ENCODE measurements at places on chromosomes 4 and X. TPM values are rescaled to one million over a fixed set of nuclear protein-coding genes. Genes with fewer than 3 reads are reported as not detected.

GRCh38 chr4:81375745-81376144, 96.0 kb downstream of the RASGEF1B start:
- no peaks in the 10 kb centered on the region for H3K27me3 ChIP-seq
- H3K27ac ChIP-seq: no peak overlapping the region
- no peak overlapping the region for H3K4me3 ChIP-seq

DNA sequence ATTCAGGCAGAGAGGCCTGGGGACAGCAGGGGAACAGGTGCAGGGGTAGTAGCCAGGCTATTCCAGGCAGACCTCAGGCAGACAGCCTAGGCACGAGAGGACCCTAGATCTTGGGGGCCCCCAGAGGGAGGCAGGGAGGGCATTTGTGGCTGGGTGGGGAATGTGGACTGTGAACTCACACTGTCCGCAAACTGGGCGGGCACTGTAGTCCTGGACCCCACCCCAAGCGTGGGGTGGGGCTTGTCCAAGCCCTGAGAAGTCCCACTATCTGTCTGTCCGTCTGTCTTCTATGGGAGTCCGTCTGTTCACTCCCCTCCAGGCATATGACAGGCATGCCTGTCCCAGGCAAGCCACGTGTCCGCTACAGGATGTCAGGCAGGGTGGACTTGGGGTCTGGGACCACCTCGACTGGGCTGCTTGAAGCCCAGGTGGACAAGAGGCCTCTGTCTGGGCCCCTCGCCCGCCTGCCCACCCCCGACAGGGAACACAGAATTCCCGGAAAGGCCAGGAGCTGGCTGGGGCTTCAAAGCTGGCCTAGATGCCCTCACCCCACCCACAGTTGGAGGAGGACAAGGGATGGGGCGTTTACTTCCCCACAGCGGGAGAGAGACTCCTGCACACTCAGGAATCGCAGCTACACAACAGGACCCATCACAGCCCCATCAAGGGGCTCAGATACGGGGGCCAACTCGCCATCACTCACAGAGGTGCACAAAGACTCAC, at the start of gene SLC38A5:
Gene SLC38A5 (minus strand): TSS at position 151 of the 723 bp plus-strand sequence. CDS start 2,336 bp downstream, outside the sequence.
- no peaks in the 10 kb centered on the region for H3K36me3 ChIP-seq
- DNase-seq: no peak
- H3K27me3 ChIP-seq: no peaks in the 10 kb centered on the region
- no peak within 1 kb of the TSS for H3K27ac ChIP-seq
- peak within 1 kb of the TSS; percentile 44 for H3K4me3 ChIP-seq
- H3K4me1 ChIP-seq: no peaks in the 10 kb centered on the region

GRCh38 chr4:6335040-6335590, 65.5 kb downstream of the WFS1 start:
- H3K36me3 ChIP-seq: no peaks in the 10 kb centered on the region
- no peak overlapping the region for H3K4me3 ChIP-seq
- no peak overlapping the region for H3K27ac ChIP-seq
- H3K27me3 ChIP-seq: peaks cover 53% of the 10 kb centered on the region

- DNase-seq: no peak
- H3K4me1 ChIP-seq: no peaks in the 10 kb centered on the region
- H3K36me3 ChIP-seq: no peaks in the 10 kb centered on the region
- no peak overlapping the region for H3K27ac ChIP-seq
- no peaks in the 10 kb centered on the region for H3K27me3 ChIP-seq
Measured at GRCh38 chrX:27740933-27741332, 66.9 kb upstream of the MAGEB10 start.

- H3K27me3 ChIP-seq: no peaks in the 10 kb centered on the region
- no peak overlapping the region for H3K27ac ChIP-seq
- H3K4me1 ChIP-seq: no peaks in the 10 kb centered on the region
- H3K36me3 ChIP-seq: no peaks in the 10 kb centered on the region
- H3K4me3 ChIP-seq: no peak overlapping the region
- DNase-seq: no peak
Measured at GRCh38 chr4:166202991-166203390, 330.0 kb downstream of the TLL1 start.

DNA sequence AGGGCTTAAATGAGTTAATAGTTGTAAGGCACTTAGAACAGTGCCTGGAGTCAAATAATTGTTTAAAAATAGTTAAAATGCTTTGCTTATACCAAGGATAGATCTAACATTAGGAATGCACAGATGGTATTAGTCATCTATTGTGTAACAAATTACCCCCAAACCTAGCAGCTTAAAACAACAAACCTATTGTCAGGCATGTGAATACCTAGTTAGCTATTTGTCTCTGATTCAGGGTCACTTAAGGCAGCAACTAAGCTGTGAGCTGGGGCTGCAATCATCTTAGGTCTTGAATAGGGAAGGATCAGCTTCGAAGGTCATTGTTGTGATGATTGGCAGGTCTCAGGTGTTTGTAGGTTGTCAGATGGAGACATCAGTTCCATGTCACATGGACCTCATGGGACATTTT, 42.4 kb upstream of the AGA start:
- H3K27me3 ChIP-seq: no peaks in the 10 kb centered on the region
- H3K4me1 ChIP-seq: no peaks in the 10 kb centered on the region
- H3K27ac ChIP-seq: no peak overlapping the region
- no peak for DNase-seq
- no peak overlapping the region for H3K4me3 ChIP-seq
- no peaks in the 10 kb centered on the region for H3K36me3 ChIP-seq

DNA sequence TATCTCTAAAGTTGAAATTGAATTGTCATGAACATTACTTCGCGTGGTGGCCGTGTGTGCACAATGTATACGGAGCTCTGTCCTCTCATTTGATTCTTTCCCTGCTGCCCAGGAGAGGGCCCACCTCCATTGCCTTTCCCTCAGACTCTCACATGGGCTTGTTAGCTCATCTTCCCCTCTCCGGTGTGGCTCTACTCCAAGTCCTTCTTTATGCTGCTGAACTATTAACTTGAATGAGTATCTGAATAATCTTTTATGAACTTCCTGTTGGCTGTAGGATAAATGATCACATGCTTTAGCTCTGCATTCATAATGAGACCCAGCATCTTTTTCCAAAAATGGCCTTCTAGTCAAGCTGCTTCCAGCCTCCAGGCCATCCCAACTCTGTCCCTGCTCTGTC, 68.8 kb upstream of the CLNK start:
- H3K4me3 ChIP-seq: no peak overlapping the region
- H3K27ac ChIP-seq: no peak overlapping the region
- no peaks in the 10 kb centered on the region for H3K36me3 ChIP-seq
- H3K27me3 ChIP-seq: no peaks in the 10 kb centered on the region
- DNase-seq: no peak

DNA sequence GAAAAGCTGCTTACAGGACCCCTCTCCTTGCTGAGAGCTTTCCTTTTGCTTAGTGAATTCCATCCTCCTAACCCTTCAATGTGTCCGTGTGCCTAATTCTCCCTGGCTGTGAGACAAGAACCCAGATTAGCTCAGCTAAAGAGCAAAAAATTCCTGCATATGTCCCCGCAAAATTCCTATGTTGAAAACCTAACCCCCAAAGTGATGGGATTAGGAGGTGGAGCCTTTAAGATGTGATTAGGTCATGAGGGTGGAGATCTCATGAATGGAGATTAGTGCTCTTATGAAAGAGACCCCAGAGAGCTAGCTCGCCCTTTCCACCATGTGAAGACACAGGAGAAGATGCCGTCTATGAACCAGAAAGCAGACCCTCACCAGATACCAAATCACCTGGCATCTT, 503.0 kb upstream of the DIAPH2 start:
- no peaks in the 10 kb centered on the region for H3K27me3 ChIP-seq
- DNase-seq: no peak
- H3K27ac ChIP-seq: no peak overlapping the region
- H3K4me3 ChIP-seq: no peak overlapping the region

DNA sequence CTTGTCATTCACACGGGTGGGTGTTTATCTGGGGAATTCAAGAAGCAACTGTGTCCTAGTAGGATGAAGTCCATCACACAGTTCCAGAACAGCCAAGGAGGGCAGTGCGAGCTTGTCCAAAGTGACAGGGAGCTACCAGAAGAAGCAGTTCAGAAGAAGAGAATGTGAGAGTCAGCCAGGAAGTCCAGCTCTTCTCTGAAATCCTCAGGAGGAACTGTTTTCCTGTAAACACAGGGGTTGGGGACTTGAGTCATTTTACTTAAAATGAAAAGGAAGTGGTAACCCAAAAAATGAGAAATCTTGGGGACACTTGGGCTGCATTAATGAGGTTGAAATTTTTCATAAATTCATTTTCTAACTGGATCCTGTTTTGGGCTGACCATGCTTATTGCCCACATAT, 8.2 kb upstream of the TLR10 start:
- no peak overlapping the region for H3K4me3 ChIP-seq
- H3K36me3 ChIP-seq: no peaks in the 10 kb centered on the region
- no peak for DNase-seq
- no peaks in the 10 kb centered on the region for H3K4me1 ChIP-seq

- no peaks in the 10 kb centered on the region for H3K36me3 ChIP-seq
- H3K4me1 ChIP-seq: no peaks in the 10 kb centered on the region
- DNase-seq: no peak
- H3K27me3 ChIP-seq: no peaks in the 10 kb centered on the region
- H3K27ac ChIP-seq: peak overlapping the region; percentile 15
Measured at GRCh38 chr4:85681221-85681657, 206.3 kb downstream of the ARHGAP24 start.

DNA sequence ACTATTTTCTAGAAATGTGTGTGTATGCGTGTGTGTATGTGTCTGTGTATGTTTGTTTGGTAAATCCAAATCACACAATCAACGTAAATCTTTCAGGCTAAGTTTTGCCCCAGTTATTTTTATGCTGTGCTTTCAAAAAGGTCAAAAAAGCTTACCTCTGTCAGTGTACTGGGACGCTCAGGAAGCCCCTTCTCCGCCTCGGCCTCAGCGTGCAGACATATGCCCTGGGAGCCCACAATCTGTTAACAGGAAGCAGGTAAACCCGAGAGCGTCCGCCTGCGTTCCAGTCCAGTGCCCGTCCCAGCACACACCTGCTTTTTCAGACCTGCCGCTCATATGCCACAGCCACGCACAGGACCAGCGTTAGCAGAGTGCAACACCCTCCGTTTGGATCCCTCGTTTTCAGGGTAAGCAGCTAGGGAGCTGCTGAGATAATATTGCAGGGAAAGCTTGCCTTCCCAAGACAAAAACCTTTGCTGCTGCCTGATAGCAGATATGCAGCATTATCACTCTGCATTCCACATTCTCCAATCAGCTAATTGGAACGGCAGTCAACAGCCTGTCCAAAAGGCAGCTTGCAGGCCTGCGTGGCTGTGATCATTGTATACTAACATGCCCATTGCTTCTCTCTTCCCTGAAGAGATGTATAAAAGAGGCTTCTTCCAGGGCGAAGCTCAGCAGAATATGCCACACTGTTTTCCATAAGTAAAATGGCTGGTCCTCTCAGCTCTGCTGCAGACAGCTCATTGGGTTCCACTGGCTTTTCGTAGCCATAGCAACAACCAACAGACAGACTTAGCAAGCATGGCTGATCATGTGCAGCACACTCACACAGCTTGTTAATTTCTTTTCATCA, at the start of gene SORBS2:
Gene SORBS2 (minus strand): TSS at position 686 of the 856 bp plus-strand sequence. CDS start 121,623 bp downstream, outside the sequence.
- peak; percentile 59 for DNase-seq
- H3K4me3 ChIP-seq: peak within 1 kb of the TSS; percentile 48
- H3K4me1 ChIP-seq: no peaks in the 10 kb centered on the region
- H3K27me3 ChIP-seq: no peaks in the 10 kb centered on the region

DNA sequence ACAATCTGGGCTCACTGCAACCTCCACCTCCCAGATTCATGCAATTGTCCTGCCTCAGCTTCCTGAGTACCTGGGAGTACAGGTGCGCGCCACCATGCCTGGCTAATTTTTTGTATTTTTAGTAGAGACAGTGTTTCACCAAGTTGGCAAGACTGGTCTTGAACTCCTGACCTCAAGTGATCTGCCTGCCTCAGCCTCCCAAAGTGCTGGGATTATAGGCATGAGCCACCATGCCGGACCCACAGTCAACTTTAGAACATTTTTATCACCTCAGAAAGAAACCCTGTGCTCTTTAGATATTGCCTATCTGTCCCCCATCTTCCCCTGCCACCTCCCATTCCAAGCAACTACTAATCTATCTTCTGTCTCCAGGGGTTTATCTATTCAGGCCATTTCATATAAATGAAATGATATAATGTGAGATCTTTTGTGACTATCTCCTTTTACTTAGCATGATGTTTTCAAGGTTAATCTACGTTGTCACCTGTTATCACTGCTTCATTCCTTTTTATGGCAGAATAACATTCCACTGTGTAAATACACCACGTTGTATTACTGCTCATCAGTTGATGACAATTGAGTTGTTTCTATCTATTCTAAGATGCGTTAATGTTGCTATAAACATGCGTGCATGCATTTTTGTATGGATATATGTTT, 44.3 kb upstream of the GALNT7 start:
- H3K4me1 ChIP-seq: no peaks in the 10 kb centered on the region
- no peak for DNase-seq
- H3K27ac ChIP-seq: no peak overlapping the region
- no peaks in the 10 kb centered on the region for H3K36me3 ChIP-seq
- H3K4me3 ChIP-seq: no peak overlapping the region
- no peaks in the 10 kb centered on the region for H3K27me3 ChIP-seq

GRCh38 chrX:121958886-121959285, 911.5 kb downstream of the GLUD2 start:
- H3K36me3 ChIP-seq: no peaks in the 10 kb centered on the region
- no peak overlapping the region for H3K4me3 ChIP-seq
- no peak for DNase-seq
- H3K27ac ChIP-seq: no peak overlapping the region

DNA sequence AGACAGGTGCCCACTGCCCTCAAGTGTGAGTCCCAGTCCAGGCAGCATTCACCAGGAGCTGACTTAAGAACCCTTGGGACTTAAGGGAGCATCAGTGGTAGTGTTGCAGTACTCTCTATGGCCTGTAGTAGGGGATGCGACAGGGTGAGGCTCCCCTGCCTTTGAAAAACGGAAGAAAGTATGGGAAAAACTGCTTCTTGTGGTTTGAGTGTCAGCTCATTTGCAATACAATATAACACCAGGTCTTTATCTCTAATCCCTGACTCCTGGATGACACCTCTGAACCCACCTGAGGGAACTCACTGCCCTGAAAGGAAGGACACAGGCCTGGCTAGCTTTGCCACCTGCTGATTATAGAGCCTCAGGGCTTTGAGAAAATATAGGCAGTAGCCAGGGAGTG, 176.0 kb downstream of the SMARCA1 start:
- H3K36me3 ChIP-seq: no peaks in the 10 kb centered on the region
- H3K4me1 ChIP-seq: no peaks in the 10 kb centered on the region
- H3K27ac ChIP-seq: no peak overlapping the region
- no peak overlapping the region for H3K4me3 ChIP-seq
- DNase-seq: no peak

DNA sequence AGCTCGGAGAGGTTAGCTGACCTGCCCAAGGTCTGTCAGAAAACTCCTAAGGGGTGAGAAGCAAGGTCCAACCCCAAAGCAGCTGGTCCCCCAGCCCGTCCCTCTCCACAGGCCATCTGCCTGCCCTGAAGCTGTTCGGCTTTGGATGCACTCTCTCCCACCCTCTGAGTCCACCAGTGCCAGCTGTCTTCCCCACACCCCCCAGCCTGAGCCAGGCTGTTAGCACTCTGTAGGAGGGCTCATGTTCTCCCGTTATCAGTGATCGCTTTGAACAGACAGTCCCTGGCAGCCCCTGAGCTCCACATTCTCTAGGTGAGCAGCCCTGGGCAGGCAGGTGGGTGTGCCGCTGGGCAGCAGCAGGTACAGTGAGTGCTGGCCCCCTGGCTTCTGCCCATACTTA, 16.0 kb downstream of the ZNF185 start:
- no peak overlapping the region for H3K4me3 ChIP-seq
- H3K36me3 ChIP-seq: no peaks in the 10 kb centered on the region
- no peak for DNase-seq
- no peak overlapping the region for H3K27ac ChIP-seq
- H3K4me1 ChIP-seq: no peaks in the 10 kb centered on the region
- no peaks in the 10 kb centered on the region for H3K27me3 ChIP-seq

MAGEA12 gene
- not detected for total RNA-seq

ANK2 gene
- total RNA-seq: 14.0 TPM

UGT2B15 gene
- total RNA-seq: not detected

Data from lower lobe of right lung (tissue), 2 donors.